Fibroblast of skin of right quadriceps (primary cell): ENCODE measurements at places on chromosomes 11 and 22.

- no peak for DNase-seq
Observed at GRCh38 chr22:36768616-36769015, 7.3 kb downstream of the IFT27 start.

GRCh38 chr11:33479231-33479630, 221.4 kb downstream of the C11orf91 start:
- no peak for DNase-seq

GRCh38 chr11:130804306-130805076, 111.8 kb downstream of the SNX19 start:
- no peak for DNase-seq

- DNase-seq: peak; percentile 46
Observed at GRCh38 chr11:38593649-38594048, 1995.6 kb upstream of the RAG2 start.

- no peak for DNase-seq
Observed at GRCh38 chr22:39833610-39834009, 60.0 kb downstream of the ENTHD1 start.

DNA sequence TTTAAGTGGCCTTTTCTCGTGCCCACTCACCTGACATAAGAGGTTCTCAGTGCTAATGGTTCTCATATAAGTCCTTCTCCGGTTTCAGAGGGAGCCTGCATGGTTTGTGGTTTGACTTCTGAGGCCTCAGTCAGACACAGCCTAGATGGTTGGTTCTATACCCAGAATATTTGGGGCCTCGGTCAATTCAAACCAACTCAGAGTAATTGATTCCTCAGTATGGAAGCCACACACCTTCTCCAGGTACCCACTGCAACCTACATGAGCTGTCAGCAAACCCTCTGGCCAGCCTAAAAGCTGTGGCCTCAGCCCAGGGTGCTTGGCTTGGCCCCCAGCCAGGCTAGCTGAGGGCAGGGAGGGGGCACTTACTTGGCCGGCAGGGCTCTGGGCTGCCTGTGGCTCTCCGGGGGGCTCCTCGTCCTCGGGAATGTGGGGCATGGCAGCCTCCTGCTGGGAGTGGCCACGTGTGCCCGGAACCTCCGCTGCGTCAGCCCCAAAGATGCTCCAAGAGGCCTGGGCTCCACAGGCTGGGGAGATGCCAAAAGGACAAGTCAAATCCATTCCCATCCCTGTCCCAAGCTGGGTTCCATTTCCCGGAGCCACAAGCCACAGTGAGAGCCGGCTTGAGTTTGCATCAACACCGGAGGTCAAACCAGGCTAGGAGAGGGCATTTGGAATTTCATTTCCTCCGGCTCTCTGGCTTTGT, 41.7 kb downstream of the IRAG1 start:
- no peak for DNase-seq

- DNase-seq: no peak
Observed at GRCh38 chr11:88515002-88515401, 177.5 kb upstream of the CTSC start.

- no peak for DNase-seq
Observed at GRCh38 chr22:19620742-19621371, 93.4 kb upstream of the SEPTIN5 start.

DNA sequence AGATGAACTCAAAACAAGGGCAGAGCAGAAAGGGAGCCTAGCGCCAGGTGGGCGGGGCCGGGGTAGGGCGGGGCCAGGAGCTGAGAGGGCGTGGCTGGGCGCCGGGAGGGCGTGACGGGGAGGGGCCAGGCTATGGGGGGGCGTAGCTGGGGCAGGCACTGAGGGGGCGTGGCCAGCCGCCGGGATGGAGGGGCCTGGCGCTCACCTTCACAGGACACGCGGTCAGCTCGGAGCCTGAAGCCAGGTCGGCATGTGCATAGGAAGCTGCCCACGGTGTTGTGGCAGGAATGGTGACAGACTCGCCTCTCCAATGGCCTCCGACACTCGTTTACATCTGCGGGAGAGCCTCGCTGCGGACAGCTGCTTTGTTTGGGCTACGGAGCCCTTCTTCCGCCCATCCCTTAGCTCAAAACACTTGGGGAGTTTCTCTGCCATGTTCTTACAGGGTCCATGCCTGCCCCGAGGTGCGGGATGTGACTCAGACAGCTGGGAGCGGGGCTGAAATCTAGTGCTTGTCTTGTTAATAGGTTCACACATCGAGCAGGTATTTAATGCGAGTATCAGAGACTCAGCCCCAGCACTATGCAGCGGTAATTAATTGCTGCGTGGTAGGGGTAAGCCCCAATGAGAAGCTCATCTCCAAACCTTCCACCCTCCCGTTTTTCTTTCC, 13.4 kb downstream of the VWCE start:
- DNase-seq: peak; percentile 22

- no peak for DNase-seq
Observed at GRCh38 chr11:24295360-24295759, 201.5 kb upstream of the LUZP2 start.

- no peak for DNase-seq
Observed at GRCh38 chr11:106468531-106468930, 391.1 kb downstream of the AASDHPPT start.
